HCT116 (cell line): ENCODE measurements at places on chromosomes 6 and 20. TPM values are rescaled to one million over a fixed set of nuclear protein-coding genes. Genes with fewer than 3 reads are reported as not detected.

- peak; percentile 56 for DNase-seq
Observed at GRCh38 chr6:105326216-105326615, 76.7 kb downstream of the PREP start.

DNA sequence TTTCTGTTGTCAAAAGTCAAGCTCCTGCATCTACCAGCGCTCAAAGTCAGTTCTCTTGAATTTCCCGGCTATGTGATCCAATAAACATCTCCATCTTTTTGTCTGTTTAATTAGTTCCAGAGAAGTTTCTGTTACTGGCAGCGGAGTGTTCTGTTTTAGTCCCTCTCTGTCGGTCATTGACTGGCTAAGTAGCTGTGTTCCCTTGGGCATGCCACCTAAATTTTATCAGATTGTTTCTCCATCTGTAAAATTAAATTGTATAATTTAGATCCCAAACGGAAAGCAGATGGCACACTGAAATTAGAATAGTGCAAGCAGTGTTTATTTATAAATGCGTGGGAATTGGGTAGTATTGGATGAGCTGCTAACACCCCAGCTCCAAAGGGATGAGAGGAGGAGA lies 29.7 kb upstream of the PRL start:
- no peak for DNase-seq

- no peak for DNase-seq
Observed at GRCh38 chr20:21393816-21394519, 3.4 kb downstream of the NKX2-4 start.

Gene TULP1
- total RNA-seq, result not detected

DNA sequence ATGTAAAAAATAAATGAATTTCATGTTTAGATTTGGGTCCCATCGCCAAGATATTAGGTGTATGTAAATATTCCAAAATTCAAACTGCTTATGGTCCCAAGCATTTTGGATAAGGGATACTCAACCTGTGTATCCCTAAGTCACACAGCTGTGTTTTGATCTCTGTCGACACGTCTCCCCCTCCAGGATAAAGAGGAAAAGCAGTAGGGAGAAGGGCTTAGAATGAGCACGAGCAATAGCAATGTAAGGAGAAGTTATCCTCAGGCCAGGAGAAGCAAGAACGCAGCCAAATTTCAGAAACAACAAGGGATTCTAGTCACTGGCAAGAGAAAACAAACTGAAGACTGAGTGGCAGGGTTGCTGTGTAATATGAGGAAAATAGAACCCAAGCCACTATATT lies 181.2 kb downstream of the AIG1 start:
- no peak for DNase-seq

DNA sequence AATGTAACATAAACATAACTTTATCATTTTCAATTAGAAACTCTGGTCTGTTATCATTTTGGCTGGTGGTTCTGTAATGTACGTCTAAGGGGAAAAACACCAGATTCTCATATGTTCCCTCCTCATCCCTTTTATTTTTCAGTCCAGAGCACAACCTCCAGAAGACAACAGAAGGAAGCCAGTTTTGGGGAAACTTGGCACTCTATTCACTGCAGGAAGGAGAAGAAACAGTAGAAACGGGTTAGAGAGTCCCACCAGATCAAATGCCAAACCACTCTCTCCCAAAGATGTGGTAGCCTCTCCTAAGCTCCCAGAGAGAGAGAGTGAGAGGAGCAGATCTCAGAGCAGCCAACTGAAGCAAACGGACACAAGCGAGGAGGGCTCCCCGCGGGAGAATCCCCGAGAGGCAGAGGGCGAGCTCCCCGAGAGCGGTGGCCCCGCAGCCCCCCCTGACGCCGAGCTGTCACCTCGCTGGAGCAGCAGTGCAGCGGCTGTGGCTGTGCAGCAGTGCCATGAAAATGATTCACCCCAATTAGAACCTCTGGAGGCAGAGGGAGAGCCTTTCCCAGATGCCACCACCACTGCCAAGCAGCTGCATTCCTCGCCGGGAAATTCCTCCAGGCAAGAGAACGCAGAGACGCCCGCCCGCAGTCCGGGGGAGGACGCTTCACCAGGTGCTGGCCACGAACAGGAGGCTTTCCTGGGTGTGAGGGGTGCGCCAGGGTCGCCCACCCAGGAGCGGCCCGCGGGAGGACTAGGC lies 117.8 kb downstream of the RTN4IP1 start:
- no peak for DNase-seq

Gene ARFGEF3
- total RNA-seq, result 3.8 TPM

DNA sequence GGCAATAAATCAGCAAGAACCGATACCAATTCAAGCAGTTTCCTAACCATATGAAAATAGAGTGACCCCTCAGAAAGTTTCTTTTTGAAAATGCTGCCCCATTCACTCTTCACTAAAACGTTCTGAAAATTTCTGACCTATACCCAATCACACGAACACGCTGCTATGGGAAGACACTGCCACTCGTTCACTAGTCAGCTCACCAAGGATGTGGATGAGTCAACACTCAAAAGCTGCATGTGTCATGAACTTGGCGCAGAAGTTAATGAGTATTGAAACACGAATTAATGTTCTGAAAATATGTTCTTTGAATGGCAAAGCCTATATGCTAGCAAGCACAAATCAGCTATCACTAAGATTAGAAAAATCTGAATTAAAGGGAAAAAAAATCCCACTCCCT lies 84.2 kb downstream of the PREP start:
- peak; percentile 23 for DNase-seq

DNA sequence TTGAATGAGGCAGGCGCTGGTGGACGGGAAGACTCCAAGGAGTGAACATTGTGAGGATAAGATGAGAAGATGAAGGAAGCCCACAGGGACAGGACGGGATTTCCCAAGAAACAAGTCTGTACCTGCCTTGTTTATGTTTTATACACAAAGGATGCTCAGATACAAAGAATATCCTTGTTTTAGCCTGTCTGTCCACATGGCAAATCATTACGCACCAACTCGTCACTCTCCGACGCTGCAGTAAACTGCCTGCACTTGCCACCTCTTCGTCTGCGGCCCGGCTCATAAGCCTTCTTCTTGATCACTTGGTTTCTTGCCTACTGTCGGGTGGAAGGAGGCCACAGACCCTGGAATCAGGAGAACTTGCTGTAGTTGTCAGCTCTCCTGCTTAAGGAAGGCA lies 85.4 kb downstream of the CD83 start:
- DNase-seq, result no peak

Gene BCAS1
- total RNA-seq, result 0.17 TPM

Gene ERVFRD-1
- not detected for total RNA-seq

- no peak for DNase-seq
Observed at GRCh38 chr20:36351937-36352336, 45.8 kb downstream of the DLGAP4 start.

GRCh38 chr20:17762243-17762872 lies 62.6 kb downstream of the BANF2 start:
- no peak for DNase-seq

Gene MUC22
- total RNA-seq, result not detected

- no peak for DNase-seq
Observed at GRCh38 chr6:150276937-150277742, 91.7 kb upstream of the IYD start.

Gene ZNF165
- total RNA-seq, result 11.2 TPM

Gene CLPSL2
- total RNA-seq, result 1.7 TPM

- DNase-seq, result no peak
Observed at GRCh38 chr6:159978291-159979135, 9.6 kb downstream of the IGF2R start.

Gene CD109
- total RNA-seq, result 42.1 TPM

DNA sequence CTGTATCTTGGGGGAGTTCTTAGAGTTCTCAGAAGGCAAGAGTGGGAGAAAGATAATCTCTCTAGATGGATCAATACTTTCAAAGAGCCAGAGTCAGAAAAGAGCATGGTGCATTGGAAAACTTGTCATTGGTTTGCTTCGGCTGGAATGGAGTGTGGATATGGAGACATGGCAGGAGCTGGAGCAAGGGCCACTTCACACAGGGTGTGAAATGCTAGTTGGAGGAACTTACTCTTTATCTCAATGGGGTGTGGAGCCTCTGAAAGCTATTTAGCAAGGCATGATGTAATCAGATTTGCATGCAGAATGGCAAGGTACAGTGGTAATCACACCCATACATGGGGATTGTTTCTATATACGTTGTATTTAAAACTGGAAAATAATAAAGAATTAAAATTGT lies 31.5 kb upstream of the PAQR8 start:
- no peak for DNase-seq

- no peak for DNase-seq
Observed at GRCh38 chr20:9280666-9281065, 211.8 kb downstream of the PLCB4 start.

DNA sequence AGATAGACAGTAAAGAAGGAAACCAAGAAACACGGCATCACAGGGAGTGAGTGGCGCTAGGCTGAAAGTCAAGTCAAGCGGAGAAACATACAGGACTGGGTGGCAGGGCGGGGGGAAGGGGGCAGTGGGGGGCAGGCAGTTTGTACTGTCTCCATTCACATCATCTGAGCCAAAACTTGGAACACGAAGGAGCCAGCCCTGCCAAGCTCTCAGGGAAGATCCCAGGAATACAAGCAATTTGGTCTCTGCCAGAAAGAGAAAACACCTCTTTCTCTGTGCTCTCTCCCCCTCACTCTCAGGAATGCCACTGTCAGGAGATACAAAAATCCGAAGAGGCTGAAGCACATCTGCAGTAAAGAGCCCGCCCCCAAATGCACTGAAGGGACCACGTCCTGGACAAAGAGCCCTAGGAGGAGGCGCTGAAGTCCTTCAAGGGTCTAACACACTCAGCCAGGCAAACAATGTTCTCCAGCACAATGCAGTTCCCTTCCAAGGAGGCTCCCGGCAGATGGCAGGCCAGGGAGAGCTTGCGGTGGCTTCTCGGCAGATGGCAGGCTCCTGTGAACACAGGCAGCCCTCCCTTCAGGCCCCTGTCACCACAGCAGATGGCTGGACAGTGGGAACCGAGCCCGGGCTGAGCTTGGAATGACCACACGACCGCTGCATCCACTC lies 90.0 kb downstream of the ATP9A start:
- DNase-seq, result no peak

GRCh38 chr6:157714153-157714490 lies 108.9 kb upstream of the SNX9 start:
- DNase-seq, result no peak

DNA sequence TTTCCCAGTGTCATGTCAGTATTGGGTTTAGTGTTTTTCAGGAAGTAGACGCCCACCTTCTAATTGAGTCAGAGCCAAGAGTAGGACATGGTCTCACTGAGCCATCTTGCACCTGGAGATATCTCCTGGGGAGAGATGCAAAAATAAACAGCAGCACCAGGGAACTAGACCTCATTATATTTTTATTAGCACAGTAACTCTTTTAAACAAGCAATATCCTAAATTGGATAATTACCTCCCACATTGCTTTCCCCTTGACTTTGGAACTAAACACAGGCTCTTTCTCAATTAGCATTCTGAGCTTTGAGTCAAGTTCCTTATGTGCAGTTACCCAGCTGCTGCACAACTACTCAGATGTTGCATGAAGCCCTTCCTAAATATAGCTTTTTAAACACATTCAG lies 175.4 kb downstream of the IBTK start:
- DNase-seq, result no peak

- DNase-seq, result no peak
Observed at GRCh38 chr6:938916-939315, 246.0 kb upstream of the EXOC2 start.

Gene HLA-DMB
- total RNA-seq, result 3.3 TPM

DNA sequence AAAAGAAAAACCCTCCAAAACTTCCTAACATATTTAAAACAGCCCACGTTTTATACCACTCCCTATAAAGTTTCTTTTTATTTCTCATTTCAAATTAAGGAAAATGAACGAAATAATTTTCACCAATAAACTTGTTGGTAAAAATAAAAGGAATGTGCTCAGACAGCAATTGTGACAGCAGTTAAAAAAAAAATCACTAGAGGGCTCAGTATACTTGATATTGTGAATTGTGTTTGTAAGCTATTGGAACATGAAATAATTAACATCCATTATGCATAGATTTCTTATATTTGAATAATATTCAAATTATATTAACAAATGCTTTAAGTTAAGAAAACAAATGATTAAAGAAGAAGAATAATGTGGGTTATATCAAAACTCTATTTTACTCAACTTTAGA lies 105.5 kb downstream of the ASCC3 start:
- no peak for DNase-seq

DNA sequence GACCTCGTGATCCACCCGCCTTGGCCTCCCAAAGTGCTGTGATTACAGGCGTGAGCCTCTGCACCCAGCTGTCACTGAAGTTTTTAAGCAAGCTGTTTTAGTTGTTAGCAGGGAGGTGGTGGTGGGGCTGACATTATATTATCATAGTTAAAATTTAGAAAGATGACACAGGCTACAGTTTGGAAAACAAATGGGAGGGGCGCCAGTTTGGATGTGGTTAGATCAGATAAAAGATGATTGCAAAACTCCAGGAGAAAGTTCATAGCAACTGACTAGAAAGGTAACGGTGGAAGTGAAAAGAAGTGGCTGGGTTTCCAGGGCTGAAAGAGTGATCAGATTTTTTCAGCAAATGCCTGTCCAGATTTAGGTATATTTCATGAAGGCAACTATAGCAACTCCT lies 311.9 kb upstream of the CITED2 start:
- no peak for DNase-seq

DNA sequence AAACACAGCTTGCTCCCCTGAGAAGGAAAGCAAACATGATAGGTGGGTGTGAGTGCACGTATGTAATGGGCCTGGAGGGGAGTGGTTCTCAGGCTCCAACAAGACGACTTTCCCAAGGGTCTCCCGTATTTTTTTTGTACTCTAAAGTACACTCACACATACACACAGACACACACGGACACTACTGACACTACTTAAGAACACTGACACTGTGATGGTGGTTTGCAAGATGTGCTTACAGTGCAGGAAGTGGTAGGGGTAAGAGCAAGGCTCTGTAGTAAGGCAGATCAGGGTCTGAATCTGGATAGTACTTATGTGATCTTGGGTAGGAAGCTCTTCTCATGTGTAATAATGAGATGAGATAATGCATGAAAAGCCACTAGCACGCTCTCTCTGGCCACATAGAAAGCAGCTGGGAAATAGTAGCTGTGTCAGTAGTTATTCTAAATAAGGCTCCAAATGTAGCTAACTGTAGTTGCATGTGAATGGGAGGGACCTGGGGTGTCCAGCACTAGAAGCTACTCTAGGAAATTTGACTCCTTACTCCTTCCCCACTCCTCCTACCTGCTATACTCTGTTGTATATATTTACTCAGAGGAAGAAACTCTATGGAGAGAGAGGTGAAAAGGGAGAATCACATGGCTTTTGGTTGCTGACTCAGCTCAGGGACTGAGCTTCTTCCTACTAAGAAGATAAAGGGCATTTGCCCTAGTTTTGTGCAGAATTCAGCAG lies 8.4 kb upstream of the ZBTB24 start:
- DNase-seq, result no peak

Gene SNAI1
- total RNA-seq, result 13.4 TPM

Gene CITED2
- total RNA-seq, result 46.1 TPM

- DNase-seq, result no peak
Observed at GRCh38 chr6:166932616-166933015, 23.7 kb downstream of the RNASET2 start.

DNA sequence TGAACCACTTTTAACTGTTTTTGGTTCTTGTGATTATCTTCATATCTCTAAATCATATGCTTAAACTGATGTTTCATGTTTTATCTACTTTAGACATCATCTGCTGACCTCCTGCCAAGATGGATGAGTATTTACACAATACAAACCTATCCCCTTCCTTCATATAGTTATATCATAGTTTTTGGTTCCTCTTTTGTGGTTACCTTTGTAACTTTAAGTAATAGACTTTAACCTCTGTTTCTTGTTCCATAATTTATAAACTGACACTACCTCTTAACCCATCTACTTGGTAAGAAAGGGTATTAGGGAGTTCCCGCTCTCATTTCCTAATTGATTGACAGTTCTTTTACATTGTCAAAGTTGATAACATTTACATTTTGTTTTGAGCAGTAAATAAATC lies 11.9 kb downstream of the PCMT1 start:
- DNase-seq, result no peak
